Stimulated activated CD4-positive, alpha-beta T cell treated with anti-CD3 and anti-CD28 coated beads, Interleukin-15, amount 100 ng/mL, for 1 hour (primary cell): ENCODE measurements at places on chromosomes 3 and 15.

- DNase-seq = no peak
Observed at GRCh38 chr3:59994732-59995304, 945.0 kb upstream of the CFAP20DC start.

GRCh38 chr3:9314796-9315195, 48.1 kb upstream of the THUMPD3 start:
- DNase-seq = no peak

DNA sequence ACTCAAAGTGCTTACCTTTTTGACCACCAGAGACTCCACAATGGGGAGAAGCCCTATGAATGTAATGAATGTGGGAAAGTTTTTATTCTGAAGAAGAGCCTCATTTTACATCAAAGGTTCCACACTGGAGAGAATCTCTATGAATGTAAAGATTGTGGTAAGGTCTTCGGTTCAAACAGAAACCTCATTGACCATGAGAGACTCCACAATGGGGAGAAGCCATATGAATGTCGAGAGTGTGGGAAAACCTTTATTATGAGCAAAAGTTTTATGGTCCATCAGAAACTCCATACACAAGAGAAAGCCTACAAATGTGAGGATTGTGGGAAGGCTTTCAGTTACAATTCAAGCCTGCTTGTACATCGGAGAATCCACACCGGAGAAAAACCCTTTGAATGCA, 5.5 kb upstream of the ZNF35 start:
- no peak for DNase-seq

DNA sequence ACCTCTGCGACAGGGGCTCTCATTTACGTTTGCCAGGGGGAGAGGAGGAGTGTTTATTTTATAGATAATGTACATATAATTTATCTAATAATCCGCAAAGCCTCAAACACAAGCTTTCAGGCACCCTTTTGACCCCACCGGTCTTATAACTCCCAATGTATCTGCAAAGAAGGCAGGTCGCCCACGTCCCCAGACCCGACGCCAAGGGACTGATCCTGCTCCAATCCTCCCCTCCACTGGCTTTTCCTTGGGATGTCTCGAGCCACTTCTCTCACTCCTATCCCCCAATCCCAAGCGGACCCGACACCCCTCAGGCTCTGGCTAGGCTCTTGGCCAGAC, 452 bp downstream of the DCP1A start:
- no peak for DNase-seq

GRCh38 chr15:30001602-30002001, 81.2 kb upstream of the GOLGA8J start:
- DNase-seq = no peak

GRCh38 chr15:80916056-80916455, 73.6 kb downstream of the MESD start:
- DNase-seq = no peak

- DNase-seq = no peak
Observed at GRCh38 chr3:173976281-173976680, 578.7 kb downstream of the NLGN1 start.

DNA sequence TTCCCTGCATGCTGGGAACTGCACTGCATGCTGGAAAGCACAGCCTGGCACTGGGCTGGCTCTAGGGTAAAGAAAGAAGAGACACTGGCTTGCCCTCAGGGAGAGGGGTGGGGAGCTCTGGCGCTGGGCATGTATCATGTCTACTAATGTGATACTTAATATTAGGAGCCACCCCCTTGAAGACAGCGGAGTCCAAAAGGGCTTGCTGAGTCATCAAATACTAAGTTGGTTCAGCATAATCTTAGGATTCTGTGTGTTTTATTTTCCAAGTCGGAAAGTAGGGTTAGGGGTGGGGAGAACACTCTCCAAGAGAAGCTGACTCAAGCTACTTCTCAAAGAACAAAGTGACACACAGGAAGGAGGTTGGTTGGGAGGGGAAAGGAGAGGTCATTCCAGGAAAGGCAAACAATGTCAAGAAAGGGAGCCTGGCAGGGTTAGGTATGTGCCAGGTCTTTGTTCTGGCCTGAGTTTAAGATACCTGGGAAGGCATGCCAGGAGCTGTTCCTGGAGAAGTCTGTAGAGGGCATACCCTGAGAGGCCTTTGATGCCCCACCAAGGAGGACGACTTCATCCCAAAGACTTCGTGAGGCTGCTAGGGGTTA, 237.8 kb upstream of the NR2E3 start:
- no peak for DNase-seq

DNA sequence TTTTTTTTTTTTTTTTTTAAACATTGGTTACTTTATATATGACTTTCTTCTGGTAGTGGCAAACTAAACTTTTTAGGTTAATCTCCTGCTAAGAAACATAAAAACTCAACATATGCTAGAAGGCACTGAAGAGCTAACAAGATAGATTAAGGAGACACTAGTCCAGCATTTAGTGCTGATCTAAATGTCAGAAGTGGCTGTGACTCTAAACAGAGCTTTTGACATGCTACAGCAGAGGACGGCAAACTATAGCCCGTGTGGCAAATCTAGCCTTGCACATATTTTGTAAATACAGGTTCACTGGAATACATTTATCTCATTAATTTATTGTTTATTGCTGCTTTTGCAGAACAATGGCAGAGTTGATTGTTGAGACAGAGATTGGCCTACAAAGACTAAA, 20.6 kb downstream of the NR2E3 start:
- DNase-seq = no peak

GRCh38 chr3:101388706-101389105, 68.3 kb upstream of the IMPG2 start:
- DNase-seq = no peak

DNA sequence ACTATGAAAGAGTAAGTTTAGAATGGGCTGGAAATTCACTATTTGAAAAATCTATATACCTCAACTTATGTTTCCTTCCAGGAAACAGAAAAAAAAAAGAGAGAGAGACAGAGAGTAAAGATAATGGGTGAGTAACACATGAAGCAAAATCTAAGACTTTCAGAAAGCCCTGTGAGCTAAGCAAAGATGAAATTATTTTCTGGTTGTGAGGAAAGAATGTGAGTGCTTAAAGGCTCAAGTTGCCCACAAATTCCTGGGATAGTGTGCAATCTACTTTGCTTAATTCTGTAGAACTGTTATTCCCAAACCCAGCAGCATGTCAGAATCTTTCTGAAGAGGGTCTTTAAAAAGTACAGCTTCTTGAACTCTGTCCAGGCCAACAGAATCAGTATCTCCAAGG, 337.7 kb upstream of the AGTR1 start:
- DNase-seq = no peak

DNA sequence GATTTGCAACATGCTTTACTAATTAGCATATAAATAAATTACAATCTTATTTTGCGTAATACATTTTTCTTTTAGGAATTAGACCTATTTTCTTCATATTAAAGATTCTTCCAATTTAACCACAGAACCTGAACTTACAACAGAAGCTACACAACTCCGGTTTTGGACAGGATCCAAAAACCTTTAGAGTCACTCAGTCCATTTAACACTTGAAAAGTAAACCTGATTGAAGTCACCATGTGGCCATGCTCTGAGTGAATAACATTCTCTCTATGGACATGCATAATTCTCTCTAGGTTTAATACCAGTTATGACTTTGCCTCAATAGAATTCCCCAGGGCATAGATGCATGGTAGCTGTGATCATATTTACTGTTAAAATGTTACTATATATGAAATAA, 751.0 kb downstream of the VGLL3 start:
- no peak for DNase-seq
